Activated T-cell treated with anti-CD3 and anti-CD28 coated beads for 24 hours (primary cell): ENCODE measurements at places on chromosomes 5 and 9.

DNA sequence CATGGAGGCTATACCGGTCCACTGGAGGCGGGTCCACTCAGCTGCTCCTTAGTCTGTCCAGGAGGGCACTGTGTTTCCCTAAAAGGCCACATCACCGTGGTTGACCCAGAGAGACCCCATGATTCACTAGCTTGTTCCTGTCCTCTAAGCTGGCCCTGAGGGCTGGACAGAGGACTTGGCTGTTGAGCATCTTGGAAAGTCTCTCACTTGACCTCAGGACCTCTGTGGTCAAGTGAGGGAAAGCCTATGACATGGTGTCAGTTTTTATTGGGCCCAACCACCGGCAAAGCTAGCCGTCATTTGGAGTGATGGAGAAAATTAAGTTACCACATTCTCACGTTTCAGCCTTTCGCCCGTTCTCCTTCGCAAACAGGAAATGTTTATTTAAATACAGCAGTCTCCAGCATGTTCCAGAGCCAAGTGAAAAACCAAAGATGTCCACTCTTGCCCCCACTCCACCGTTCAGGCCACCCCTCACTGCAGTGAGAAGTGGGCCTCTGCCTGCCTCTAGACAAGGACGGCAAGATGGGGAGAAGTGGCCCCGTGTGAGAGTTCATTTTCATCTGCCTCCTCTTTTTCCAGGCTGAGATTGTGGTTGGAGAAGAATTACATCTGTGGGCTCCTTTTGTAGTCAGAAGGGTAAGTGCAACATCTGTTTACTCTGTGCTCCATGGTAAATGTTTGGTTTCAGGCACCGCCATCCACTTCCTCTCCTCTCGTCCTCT is 4.4 kb downstream of the SLIT3 start:
- DNase-seq: no peak

GRCh38 chr9:89207026-89207425 is 28.4 kb upstream of the SHC3 start:
- no peak for DNase-seq

- no peak for DNase-seq
Observed at GRCh38 chr5:37975531-37975930, 135.7 kb upstream of the GDNF start.

GRCh38 chr5:14935341-14935740 is 63.8 kb upstream of the ANKH start:
- DNase-seq: no peak

GRCh38 chr5:39765366-39765765 is 340.6 kb upstream of the DAB2 start:
- no peak for DNase-seq
